ENCODE measurements at places on chromosomes 12 and 14. TPM values are rescaled to one million over a fixed set of nuclear protein-coding genes. Genes with fewer than 3 reads are reported as not detected.

The SERPINA5 gene
- total RNA-seq = 0.49 TPM

The A2ML1 gene
- total RNA-seq = not detected

The POTEG gene
- 0.29 TPM for total RNA-seq

The TESPA1 gene
- under 0.01 TPM for total RNA-seq

The EIF2S3B gene
- total RNA-seq = 0.29 TPM

The OVCH1 gene
- not detected for total RNA-seq

The ALG10 gene
- 12.4 TPM for total RNA-seq

The CHFR gene
- total RNA-seq = 10.2 TPM

The LTBP2 gene
- total RNA-seq = 26.0 TPM

The RTN1 gene
- not detected for total RNA-seq

The HIGD1C gene
- total RNA-seq = not detected

The CPNE6 gene
- total RNA-seq = not detected

The CHURC1 gene
- total RNA-seq = 62.2 TPM

The CBLN3 gene
- 0.72 TPM for total RNA-seq

The AGAP2 gene
- total RNA-seq = 0.72 TPM

The NPFF gene
- not detected for total RNA-seq

The PTGER2 gene
- 1.6 TPM for total RNA-seq

The ANKS1B gene
- total RNA-seq = not detected

The AQP2 gene
- not detected for total RNA-seq

The RNASE1 gene
- total RNA-seq = 2.2 TPM

The LAG3 gene
- total RNA-seq = 0.12 TPM

Data from RPMI7951 (cell line).